Naive thymus-derived CD8-positive, alpha-beta T cell (primary cell): ENCODE measurements at places on chromosomes 5 and 9. TPM values are rescaled to one million over a fixed set of nuclear protein-coding genes. Genes with fewer than 3 reads are reported as not detected.

DNA sequence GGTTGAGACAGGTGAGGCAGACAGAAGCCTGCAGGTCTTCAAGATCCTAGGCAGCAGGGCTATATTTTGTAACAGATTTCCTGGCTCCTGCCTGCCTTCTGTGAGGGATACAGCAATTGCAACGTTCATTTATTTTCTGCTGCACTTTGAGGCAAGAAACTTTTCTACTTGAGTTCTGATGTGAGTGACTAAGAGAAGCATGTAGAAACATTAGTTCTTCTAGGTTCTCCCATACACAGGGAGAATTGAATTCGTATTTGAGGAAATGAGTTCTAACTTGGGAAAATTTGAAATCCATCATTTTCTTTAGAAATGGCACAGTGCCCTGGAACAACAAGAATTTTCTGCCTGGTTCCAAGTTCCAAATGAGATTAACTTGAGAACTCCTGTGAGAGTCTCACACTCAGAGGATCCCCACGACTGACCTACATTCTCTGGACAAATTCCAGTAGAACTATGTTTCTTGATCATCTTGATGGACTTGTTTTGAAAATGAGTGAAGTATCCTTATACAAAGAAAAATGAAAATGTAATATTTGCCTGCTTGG is 15.0 kb downstream of the MAMDC2 start:
- no peak for DNase-seq
- H3K27ac ChIP-seq, result no peak overlapping the region
- no peak overlapping the region for H3K4me3 ChIP-seq
- no peaks in the 10 kb centered on the region for H3K36me3 ChIP-seq
- H3K27me3 ChIP-seq, result peaks cover 18% of the 10 kb centered on the region

Gene SLC36A2
- polyA plus RNA-seq, result not detected

Gene FYB1
- polyA plus RNA-seq, result 312 TPM

- no peaks in the 10 kb centered on the region for H3K36me3 ChIP-seq
- H3K4me3 ChIP-seq, result peak overlapping the region; percentile 88
- no peak for DNase-seq
- peak overlapping the region; percentile 99 for H3K27ac ChIP-seq
- no peaks in the 10 kb centered on the region for H3K27me3 ChIP-seq
These were observed 130.6 kb downstream of the RXRA start for GRCh38 chr9:134456756-134457305.

- H3K27me3 ChIP-seq, result no peaks in the 10 kb centered on the region
- no peak overlapping the region for H3K27ac ChIP-seq
- peaks cover 6% of the 10 kb centered on the region for H3K4me1 ChIP-seq
- no peak overlapping the region for H3K4me3 ChIP-seq
These were observed 4.5 kb upstream of the MAP3K1 start for GRCh38 chr5:56810826-56811225.

DNA sequence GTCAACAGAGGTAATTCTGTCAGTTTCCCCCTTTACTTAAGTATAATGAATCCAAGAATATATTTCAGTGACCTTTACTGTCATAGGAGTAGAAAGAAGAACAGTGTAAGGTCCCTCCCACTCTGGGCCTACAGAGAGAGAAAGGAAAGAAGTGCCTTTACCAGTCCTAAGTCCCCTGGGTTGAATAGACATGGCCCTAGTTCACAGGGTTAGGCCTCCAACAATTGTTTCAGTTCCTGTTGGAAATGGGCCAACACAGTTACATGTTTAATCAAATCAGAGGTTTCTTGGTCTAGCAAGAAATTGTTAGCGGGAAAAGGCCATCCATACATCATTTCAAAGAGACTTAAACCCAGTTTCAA is 605.6 kb downstream of the MTRR start:
- no peak for DNase-seq
- no peak overlapping the region for H3K4me3 ChIP-seq
- no peak overlapping the region for H3K27ac ChIP-seq
- peaks cover 3% of the 10 kb centered on the region for H3K27me3 ChIP-seq
- no peaks in the 10 kb centered on the region for H3K4me1 ChIP-seq

DNA sequence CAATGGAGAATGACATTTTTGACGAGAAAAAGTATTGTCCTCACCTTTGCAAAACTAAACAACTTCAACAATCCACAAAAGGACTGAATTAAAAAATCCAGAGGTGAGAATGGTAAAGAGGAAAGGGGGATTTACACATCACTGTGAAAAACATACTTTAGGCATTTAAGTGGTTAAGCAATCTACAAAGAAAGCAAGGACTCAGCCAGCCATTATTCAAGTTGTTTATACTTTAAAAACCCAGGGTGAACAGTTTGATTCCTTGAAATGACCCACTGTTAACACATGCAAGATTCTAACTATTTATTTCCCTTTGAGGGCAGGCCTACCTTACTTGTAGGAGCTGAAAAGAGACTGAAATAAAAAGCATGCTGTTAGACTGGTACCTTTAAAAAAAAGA is 29.3 kb downstream of the TUT7 start:
- peaks cover 5% of the 10 kb centered on the region for H3K4me1 ChIP-seq
- DNase-seq, result no peak
- no peak overlapping the region for H3K27ac ChIP-seq
- no peaks in the 10 kb centered on the region for H3K27me3 ChIP-seq
- peaks cover 11% of the 10 kb centered on the region for H3K36me3 ChIP-seq

- no peak for DNase-seq
- H3K4me1 ChIP-seq, result no peaks in the 10 kb centered on the region
- H3K27me3 ChIP-seq, result no peaks in the 10 kb centered on the region
- no peak overlapping the region for H3K27ac ChIP-seq
These were observed 70.7 kb downstream of the RFX3 start for GRCh38 chr9:3455094-3455493.

GRCh38 chr5:57889558-57889957 is 406.9 kb upstream of the ACTBL2 start:
- no peaks in the 10 kb centered on the region for H3K27me3 ChIP-seq
- DNase-seq, result no peak
- no peaks in the 10 kb centered on the region for H3K4me1 ChIP-seq

GRCh38 chr9:78791779-78792178 is 494.9 kb downstream of the PSAT1 start:
- no peak overlapping the region for H3K27ac ChIP-seq
- no peaks in the 10 kb centered on the region for H3K4me1 ChIP-seq
- H3K27me3 ChIP-seq, result peaks cover 7% of the 10 kb centered on the region
- H3K36me3 ChIP-seq, result no peaks in the 10 kb centered on the region
- DNase-seq, result no peak

GRCh38 chr5:66516550-66516949 is 79.6 kb upstream of the MAST4 start:
- no peak overlapping the region for H3K27ac ChIP-seq
- no peaks in the 10 kb centered on the region for H3K36me3 ChIP-seq
- DNase-seq, result no peak

Gene HRCT1
- not detected for polyA plus RNA-seq

Gene CHSY3
- not detected for polyA plus RNA-seq

Gene ZMYND19
- 15.7 TPM for polyA plus RNA-seq

DNA sequence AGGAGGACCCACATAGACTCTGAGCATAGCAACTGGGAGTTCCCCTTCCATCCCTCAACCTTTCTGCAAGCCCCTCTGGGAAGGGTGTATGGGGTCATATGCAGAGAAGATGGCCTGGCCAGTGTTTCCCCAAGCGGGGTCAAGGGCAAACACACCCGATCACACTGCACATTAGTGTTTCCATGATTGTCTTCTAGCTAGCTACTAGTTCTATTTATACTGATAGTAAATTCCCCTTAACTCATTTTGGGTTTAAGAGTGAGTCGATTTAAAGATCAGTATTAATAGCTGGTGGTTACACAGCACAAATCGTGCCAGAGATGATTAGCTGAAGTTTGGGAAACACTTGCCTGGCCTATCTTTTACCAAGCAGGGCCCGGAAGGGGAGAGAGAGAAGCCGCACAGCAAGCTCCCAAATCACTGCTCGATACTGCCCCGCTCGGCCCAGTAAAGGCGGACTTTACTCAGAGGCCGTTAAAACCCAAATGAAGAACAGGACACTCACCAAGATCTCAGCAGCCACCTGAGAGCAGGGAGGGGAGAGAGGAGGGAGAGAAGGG is 29.4 kb upstream of the TNIP1 start:
- H3K27me3 ChIP-seq, result no peaks in the 10 kb centered on the region
- H3K27ac ChIP-seq, result no peak overlapping the region
- peaks cover 13% of the 10 kb centered on the region for H3K4me1 ChIP-seq
- DNase-seq, result no peak
- H3K4me3 ChIP-seq, result no peak overlapping the region
- peaks cover 32% of the 10 kb centered on the region for H3K36me3 ChIP-seq

- peaks cover 6% of the 10 kb centered on the region for H3K27me3 ChIP-seq
- H3K27ac ChIP-seq, result no peak overlapping the region
- H3K36me3 ChIP-seq, result no peaks in the 10 kb centered on the region
- H3K4me3 ChIP-seq, result no peak overlapping the region
- no peak for DNase-seq
These were observed 89.2 kb upstream of the PRLR start for GRCh38 chr5:35319333-35320002.

Gene FAM81B
- not detected for polyA plus RNA-seq

Gene LHX3
- polyA plus RNA-seq, result not detected

DNA sequence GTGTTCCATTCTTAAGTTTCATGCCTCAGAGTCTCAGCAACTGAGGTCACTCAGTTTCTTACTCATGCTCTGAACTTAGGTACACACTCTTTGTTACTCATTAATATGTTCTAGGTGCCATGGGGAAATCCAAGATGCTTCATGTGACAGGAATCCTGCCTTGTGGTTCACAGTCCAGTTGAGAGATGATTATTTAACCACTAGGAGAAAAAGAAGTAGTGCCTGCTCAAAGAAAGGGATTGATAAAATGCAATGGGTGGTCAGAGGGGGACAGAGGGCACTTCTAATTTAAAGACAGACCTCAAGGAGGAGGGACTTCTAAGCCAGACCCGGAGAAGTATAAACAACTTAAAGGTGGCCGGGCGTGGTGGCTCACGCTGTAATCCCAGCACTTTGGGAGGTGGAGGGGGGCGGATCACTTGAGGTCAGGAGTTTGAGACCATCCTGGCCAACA is 69.0 kb downstream of the UGCG start:
- no peak overlapping the region for H3K4me3 ChIP-seq
- no peak overlapping the region for H3K27ac ChIP-seq
- no peaks in the 10 kb centered on the region for H3K27me3 ChIP-seq
- no peaks in the 10 kb centered on the region for H3K36me3 ChIP-seq
- no peaks in the 10 kb centered on the region for H3K4me1 ChIP-seq
- no peak for DNase-seq

GRCh38 chr9:114124666-114125475 is 25.8 kb upstream of the KIF12 start:
- H3K36me3 ChIP-seq, result peaks cover 6% of the 10 kb centered on the region
- peaks cover 4% of the 10 kb centered on the region for H3K4me1 ChIP-seq
- H3K27me3 ChIP-seq, result peaks cover 19% of the 10 kb centered on the region
- no peak for DNase-seq
- H3K4me3 ChIP-seq, result no peak overlapping the region

Gene BARHL1
- polyA plus RNA-seq, result not detected

DNA sequence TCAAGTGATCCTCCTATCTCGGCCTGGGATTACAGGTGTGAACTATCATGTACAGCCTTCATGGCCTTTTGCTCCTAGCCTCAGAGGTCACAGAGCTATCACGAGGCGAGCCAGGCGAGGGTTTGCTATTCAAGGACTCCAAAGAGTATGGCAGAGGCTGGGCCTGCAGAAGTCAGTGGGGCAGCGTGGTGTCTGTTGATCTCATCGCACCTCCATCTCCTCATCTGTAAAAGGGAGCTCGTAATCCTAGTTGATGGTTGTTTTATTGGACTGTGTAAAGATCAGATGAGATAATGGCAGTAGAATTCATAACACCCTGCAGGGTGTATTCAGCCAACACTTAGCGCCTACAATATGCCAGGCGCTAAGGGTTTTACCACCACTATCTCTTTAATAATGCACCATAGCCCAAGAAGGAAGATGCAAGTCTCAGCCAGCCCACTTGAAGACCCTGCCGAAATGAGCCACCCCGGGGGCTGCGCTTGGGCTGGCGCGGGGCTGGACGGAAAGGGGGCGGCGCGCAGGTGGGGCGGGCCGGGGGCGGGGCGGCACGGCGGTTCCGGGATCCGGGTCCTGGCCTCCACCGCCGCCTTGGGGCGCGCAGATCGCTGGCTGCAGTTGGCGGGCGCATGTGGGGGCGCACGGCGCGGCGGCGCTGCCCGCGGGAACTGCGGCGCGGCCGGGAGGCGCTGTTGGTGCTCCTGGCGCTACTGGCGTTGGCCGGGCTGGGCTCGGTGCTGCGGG is at the start of gene GALNT12:
Gene GALNT12, plus strand, starts transcription at position 601 of the 744 bp plus-strand sequence. Its CDS starts 29 bp downstream, at position 630.
- DNase-seq, result peak; percentile 69
- peaks cover 40% of the 10 kb centered on the region for H3K4me1 ChIP-seq
- H3K4me3 ChIP-seq, result peak within 1 kb of the TSS; percentile 93
- peak within 1 kb of the TSS; percentile 88 for H3K27ac ChIP-seq

GRCh38 chr5:57303985-57304384 is 130.1 kb downstream of the GPBP1 start:
- DNase-seq, result no peak
- H3K4me1 ChIP-seq, result peaks cover 5% of the 10 kb centered on the region
- H3K27ac ChIP-seq, result no peak overlapping the region
- H3K4me3 ChIP-seq, result no peak overlapping the region
- no peaks in the 10 kb centered on the region for H3K36me3 ChIP-seq

Gene CRHBP
- not detected for polyA plus RNA-seq

DNA sequence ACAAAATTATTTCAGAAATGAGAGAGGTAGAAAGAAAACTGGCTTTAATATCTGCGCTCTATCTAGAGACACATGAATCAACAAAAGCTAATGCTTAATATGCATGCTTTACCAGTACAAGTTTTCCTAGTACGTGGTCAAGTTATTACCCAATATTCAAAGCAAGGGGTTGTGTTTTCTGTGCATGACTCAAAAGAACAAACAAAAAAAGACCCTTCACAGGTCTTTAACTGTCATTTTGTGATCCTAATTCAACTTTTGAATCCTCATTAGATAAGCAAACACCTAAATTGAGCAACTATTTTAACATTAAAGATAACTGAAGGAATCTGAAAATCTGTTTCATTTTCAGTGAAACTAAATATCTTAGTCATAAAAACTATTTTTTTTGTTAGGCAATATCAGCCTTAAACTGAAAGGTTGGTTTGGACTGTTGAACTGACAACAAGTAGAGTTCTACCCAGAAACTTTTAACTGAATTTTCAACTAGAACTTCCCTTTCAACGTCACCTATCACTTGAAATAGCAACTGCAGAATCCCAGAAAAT is 12.5 kb downstream of the ST8SIA4 start:
- H3K27ac ChIP-seq, result peak overlapping the region; percentile 28
- DNase-seq, result no peak
- H3K4me3 ChIP-seq, result no peak overlapping the region
- H3K36me3 ChIP-seq, result no peaks in the 10 kb centered on the region
- H3K27me3 ChIP-seq, result no peaks in the 10 kb centered on the region

DNA sequence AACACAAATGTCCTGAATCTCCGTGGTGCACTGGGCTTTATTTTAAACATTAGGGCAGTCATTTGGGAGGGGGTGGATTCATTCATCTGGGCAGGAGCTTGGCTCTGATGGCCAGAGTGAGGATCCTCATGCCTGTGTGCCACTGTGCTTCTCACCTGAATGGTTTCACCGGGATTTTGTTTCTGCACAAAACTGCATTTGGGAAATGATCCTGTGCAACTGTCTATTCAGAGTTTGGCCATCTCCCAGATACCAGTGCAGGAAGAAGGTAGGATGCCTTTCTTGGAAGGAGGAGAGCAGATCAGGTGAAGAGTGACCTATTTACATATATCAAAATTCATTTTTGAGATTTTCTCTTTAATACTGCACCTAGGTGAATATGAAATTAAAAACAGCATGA is 514.4 kb upstream of the SEMA6A start:
- DNase-seq, result no peak
- no peaks in the 10 kb centered on the region for H3K4me1 ChIP-seq
- no peak overlapping the region for H3K4me3 ChIP-seq
- no peaks in the 10 kb centered on the region for H3K27me3 ChIP-seq

- no peak for DNase-seq
- peaks cover 63% of the 10 kb centered on the region for H3K36me3 ChIP-seq
- peak overlapping the region; percentile 20 for H3K4me3 ChIP-seq
- H3K27me3 ChIP-seq, result no peaks in the 10 kb centered on the region
These were observed 31.1 kb downstream of the C5orf58 start for GRCh38 chr5:170263906-170264305.
